ENCODE measurements at places on chromosomes 6 and 20.

GRCh38 chr6:72260489-72260888 lies 361.4 kb upstream of the KCNQ5 start:
- no peak for DNase-seq

DNA sequence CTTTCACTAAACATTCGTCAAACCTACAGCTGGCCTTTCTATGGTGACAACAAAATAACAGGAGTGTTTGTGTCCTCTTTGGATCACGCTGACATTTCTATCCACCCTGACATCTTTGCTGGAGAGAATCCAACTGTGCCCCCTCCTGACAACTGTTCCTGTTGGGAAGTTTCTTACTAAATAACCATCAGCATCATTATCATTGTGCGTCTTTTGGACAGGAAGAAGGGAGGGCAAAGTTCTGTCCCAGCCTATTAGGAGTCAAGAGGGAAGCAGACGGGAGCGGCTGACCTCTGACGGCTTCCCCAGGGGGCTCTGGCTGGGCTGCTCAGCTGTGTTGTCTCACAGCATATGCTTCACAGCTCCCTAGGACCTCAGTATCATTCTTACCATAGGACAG lies 195.9 kb upstream of the SULF2 start:
- no peak for DNase-seq

DNA sequence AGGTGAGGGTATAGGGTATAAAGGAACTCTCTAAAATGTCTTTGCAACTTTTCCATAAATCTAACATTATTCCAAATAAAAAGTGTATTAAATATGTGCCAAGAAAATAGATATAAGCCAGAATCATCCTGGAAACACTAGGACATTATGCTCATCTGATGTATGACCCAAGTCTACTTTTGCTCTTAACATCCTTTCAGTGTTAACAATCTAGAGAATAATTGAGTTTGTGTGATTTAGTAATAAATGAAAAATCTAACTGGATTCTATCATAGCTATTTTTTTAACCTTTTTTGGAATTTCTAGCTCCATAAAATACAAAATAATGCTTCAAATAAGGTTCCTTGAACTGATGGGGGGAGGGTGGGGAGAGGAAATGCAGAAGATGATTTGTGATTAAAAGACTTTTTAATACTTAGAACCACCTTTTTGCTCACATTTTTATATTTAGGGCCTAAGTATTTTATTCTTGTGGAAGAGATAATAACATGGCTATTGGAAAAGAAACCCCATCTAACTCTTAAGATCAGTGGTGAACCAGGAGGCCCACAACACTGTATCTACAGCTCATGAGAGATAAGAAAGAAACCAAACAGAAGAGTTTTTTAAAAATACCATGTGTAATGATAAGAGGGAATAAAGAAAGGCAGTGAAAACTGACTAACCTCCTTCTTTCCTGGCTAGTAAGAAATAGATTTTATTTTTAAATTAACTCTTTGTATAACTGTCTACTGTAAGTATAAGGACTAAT lies 68.5 kb downstream of the PDSS2 start:
- no peak for DNase-seq

DNA sequence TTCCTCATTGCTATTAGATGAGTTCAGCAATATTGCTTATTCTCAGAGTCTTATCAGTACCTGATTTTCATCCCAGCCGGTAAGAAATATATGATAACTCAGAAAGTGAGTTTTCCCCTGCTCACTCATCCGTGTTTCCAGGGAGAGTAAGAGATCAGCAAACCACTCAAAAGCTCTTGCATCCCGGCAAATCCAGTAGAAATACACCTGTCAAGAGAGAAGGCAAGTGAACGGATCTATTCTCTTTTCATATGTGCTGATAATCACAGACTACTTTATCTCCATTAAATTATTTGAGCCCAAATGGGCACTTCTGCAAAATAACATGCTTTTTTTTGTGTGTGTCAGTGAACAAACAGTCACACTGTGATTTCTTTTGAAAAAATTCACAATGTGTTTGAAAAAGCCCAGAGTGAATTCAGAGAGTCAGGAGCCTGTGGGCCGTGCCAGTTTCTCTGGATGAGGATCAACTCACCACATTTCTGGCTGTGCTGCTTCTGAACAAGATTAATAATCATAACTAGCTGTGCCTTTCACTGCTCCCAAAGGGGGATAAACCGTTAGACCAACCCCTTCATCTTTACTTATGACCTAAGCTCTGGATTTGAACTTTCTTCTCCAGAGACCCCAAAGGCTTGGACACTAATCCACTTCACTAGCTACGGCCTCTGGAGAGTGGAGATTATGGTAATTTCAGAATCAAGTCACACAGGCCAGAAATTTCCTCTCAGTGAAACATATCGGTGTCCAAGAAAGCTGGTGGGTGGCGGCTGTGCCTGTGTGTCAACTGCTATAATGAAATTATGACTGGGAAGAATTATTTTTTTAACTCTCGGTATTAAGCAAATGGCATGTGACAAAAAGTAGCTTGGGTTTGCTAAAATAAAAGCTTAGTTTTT lies 44.2 kb downstream of the NOX3 start:
- DNase-seq: no peak

GRCh38 chr20:63663332-63664066 lies 5.4 kb downstream of the RTEL1 start:
- no peak for DNase-seq

- no peak for DNase-seq
Observed at GRCh38 chr6:140782941-140783340, 1349.8 kb upstream of the GJE1 start.

- no peak for DNase-seq
Observed at GRCh38 chr6:18707714-18708439, 320.7 kb downstream of the RNF144B start.

- DNase-seq: no peak
Observed at GRCh38 chr6:4139272-4139671, 3.9 kb upstream of the ECI2 start.

- no peak for DNase-seq
Observed at GRCh38 chr20:19750907-19751636, 7.0 kb upstream of the RIN2 start.

DNA sequence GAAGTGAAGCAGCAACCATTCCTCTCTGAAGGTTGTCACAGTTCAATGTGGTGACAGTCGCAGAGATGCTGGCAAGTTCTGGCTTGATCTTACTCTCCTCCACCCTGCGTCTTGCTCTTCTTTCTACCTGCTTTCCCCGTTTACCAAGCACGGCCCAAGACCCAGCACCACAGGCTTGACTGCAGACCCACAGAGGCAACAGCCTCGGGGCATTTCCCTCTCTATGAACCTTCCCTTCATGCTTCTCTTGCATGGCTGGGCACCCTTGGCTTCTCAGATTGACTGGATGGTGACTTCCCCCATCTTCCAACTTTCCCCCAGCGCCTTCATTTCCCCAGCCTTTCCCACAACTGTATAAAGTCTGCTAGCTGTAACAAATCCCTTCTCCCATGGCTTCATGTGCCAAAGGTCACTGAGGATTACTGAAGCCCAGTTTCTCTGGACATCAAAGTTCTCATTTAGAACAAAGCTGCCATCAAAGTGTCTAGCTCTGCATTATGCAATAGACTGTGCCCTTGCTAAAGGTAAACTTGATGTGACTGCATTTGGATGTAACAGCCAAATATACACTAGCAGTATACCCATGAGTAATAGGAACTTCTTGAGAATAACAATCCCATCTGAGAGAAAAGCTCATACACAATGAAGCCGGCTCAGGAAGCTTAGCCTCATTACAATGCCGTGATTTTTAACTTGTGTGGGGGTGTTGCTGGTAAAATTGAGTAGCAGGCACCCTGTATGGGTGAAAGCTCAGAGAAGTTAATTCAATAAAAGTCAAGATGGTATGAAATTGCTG lies 723.1 kb upstream of the FLRT3 start:
- no peak for DNase-seq

GRCh38 chr6:26170951-26171841 lies 84.0 kb downstream of the HFE start:
- no peak for DNase-seq

DNA sequence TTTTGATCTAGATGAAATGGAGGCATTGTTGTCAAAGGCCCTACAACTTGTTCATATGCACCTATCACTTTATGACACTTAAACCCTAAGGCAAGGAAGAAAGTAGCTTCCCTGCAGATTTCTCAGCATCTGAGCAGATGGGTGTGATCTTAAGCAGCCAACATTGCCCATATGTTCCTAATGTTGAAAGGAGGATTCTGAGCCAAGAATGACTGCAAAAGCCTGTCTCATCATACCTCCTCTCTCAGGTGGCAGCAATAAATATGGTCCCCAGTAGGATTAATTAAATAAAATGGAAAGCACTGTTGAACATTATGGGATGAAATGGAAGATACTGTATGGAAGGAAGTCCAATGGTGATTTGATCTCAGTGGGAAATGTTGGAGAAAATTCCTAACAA lies 538.1 kb upstream of the MAN1A1 start:
- DNase-seq: no peak

GRCh38 chr6:35055891-35056290 lies 85.2 kb downstream of the TCP11 start:
- DNase-seq: no peak

DNA sequence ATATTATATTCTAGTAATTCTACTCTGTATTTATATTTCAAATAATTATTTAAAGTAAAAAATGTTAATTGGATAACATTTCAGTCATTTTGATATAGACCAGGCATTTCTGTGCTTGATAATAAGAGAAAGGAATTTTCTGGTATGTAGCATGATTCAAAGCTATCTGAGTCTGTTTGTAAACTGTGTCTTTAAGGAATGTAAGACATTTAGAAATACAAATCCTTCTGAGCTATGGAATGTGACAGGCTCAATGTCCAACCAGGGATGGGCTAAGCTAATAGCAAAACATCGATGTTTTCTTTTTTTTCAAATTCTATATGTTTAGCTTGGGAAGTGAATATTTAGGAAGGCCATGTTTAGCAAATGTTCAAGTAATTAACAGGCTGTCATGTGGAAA lies 41.5 kb upstream of the FAM83B start:
- no peak for DNase-seq

DNA sequence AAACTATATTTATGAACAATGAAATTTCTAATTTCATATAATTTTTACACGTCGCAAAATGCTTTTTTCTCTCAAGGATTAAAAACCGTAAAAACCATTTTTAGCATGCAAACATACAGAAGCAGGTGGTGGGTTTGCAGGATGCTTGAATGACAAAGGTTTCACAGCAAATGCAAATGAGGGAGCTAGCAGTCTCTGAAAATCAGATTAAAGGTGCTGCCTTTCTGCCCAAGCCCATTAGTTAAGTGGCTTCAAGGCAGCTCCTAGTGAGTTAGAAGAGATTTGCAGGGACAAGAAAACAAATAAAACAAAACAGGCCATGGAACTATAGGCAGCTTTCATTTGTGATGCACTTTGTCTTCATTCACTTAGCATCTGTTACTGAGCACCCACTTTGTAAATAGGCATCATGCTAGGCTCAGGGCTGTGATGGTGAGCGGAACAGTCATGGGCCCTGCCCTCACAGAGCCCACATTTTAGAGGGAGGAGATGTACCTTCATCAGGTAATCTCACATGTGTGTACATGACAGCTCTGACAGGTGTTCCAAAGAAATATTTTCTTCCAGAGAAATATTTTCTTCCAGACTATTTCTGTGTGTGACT lies 29.5 kb downstream of the NAPB start:
- no peak for DNase-seq

DNA sequence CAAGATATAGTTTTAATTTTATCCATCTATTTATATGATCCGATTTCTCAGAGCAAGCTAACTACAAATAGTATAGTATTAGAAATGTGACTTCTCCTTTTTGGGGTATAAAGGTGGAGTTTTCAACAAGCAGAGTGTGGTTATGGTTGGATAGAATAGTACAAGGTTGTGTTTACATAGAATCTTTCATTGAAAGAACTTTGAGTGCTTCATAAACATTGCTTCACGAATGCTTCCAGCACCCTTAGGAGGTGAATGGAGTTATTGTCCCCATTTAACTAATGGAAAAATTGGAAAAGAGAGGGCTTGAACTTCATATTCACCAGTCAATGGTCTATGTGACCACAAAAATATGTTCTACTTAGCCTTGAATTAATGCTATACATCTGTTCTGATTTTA lies 134.1 kb upstream of the CITED2 start:
- no peak for DNase-seq

DNA sequence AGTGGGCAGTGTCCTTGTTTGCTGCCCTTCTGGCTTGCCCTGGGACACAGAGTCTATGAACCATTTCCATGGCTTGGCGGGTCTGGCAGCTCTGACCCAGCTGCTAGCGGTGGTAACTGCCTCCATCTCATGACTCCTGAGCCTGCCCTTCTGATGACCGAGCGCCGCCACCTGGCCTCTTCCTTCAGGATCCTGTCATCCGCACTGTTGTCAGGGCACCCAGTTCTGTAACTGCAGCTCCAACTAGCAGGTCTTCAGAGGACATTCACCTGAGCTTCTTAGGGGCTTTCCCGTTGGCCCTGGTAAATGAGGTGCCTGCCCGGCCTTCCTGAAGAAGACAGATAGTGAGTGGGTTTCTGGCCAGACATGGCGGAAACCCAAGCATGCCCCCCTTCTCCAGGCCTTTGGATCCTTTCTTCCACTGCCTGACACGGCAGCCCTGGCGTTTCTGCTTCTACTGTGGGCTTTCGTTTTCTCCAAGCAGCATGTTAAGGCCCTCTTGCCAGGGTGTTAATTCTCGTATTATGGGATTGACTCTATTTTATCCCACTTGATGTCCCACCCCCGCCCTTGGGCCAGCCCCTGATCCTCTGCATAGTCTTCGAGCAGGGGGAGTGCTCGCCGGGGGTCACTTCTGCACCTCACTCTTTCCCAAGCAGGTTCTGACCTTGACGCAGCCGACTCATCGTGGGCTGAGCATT lies 24.7 kb downstream of the PACSIN1 start:
- DNase-seq: no peak

- DNase-seq: no peak
Observed at GRCh38 chr6:33429750-33430052, 9.8 kb downstream of the SYNGAP1 start.

GRCh38 chr20:434661-435419 lies 26.7 kb downstream of the RBCK1 start:
- no peak for DNase-seq

GRCh38 chr6:163646133-163646532 lies 231.6 kb downstream of the QKI start:
- DNase-seq: no peak

DNA sequence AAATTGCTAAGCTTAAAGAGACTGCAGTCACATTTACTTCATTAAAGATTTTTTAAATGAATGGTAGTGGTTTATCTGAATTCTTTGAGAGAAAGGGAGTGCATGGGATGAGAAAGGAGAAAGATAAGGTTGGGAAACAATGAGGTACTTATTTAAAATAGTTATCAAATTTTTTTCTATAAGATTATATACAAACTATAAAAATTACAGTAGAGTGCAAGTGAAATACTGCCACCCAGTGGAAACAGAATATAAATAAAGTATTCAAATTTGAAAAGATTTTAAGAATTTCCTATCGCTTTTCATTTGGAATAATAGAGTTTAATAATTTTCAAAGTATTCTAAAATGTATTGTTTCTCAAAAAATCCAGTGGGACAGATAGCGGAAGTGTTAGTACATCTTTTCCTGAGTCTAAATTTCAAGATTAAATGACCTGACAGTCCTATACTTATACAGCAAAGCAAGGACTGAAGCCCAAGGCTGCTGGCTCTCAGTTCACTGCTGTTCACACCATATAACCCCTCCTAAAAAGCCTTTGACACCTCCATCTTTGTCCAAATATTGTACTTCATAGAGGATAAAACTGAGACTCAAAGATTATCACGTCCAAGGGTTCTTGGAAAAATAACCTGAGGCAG lies 31.1 kb downstream of the EPM2A start:
- DNase-seq: no peak

GRCh38 chr6:11384531-11385309 lies 152.3 kb upstream of the NEDD9 start:
- no peak for DNase-seq

Data from mesothelial cell of epicardium (in vitro differentiated cells).